ENCODE measurements at places on chromosomes 6 and 20. TPM values are rescaled to one million over a fixed set of nuclear protein-coding genes. Genes with fewer than 3 reads are reported as not detected.

DNA sequence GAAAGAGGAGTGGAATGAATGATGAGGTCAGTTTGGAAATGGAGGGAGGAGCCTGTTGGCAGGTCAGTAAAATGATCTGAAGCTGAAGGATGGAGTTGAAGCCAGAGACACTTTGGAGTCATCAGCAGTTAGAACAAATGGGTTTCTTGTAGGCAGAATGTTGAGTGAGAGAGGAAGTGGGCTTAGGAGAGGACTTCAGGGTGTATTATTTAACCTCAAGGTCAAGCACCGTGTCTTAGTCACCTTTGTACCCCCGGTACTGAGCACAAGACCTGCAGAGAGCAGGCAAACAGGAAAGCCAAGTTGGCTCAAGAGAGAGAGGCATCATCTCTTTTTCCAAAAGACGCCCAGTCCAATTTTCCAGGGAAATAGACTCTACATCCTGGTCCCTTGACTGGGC is 23.3 kb downstream of the C20orf173 start:
- ATAC-seq = no peak

The COL10A1 gene
- not detected for total RNA-seq

The HEBP2 gene
- 76.3 TPM for total RNA-seq

DNA sequence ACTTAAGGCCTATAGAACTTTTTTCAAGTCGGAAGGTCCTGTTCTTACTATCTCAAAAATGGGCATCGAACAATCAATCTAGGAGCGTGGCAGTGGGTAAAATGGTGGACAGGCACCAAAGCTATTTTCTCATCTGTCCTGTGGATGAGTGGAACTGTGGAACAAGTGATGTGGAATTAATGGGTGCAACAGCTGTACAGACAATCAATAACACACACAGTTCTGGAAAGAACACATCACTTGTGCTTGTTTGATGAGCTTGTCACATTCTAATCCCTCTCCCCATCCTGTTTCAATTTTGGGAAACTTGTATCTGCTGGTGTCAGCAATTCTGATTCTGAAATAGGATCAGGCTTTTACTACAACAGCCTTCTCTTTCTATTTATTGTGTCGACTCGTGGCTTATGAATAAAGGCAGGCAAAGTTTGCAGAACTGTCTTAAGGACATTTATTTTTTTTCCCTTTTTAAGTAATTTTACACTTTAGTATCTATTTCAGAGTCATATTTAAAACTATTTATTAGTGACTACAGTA is 11.5 kb downstream of the RBM24 start:
- no peak for ATAC-seq

- ATAC-seq = no peak
Observed at GRCh38 chr6:161085246-161085645, 93.7 kb downstream of the MAP3K4 start.

The LY6G6C gene
- not detected for total RNA-seq

The PRND gene
- not detected for total RNA-seq

DNA sequence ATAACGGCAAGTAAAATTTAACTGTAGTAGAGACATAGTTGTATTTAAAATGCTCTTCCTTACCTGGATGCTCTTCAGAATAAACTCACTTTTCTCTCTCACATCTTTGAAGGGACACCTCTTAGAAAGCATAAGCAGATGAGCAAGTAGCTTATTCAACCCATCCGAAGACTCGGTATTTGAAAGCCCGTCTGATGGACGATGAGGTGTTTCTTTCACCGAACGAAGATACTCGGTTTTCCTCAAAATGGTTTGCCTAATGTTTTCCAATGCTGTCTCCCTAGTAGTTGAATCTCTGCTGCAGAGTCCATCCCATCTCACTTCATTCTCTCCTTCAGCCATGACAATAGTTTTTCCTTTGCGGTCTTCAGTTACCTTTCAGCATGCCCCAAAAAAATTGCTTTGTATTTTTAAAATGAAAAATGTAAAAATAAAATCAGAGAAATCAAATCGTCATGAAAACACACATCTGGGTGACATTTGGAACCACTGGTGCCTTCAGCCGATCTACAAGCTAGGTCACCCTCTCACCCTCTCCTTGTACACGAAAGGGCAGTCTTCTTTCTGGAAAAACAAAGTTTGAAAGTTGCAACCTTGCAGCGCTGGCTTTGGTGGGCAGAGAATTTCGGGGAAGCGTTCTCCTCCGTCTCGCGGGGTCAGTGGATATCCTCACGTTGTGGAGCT is 772 bp downstream of the SESN1 start:
- ATAC-seq = no peak

GRCh38 chr6:40587240-40588069 is at the start of gene LRFN2:
Gene LRFN2, minus strand, starts transcription at chr6:40587364.
- peak; percentile 88 for ATAC-seq

DNA sequence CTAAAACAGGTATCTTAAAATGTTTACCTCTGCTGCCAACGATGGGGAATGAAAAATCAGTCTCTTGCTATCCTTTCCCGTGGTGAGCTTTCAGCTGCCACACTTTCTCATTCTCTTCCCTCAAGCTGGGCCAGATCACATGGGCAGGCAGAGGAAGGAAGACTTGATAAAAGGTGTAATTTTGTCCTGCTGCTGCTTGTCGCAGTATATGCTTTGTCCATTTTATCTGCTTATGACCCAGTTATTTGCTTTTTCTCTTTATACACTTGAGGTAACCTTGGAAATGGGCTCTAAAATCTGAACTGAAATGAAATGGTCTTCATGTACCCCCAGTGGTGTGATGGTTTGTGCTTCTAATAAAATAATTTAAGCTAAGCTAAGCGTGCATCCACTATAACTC is 695.9 kb upstream of the FLRT3 start:
- no peak for ATAC-seq

The LCA5 gene
- 10.1 TPM for total RNA-seq

All from gastroesophageal sphincter (tissue), 4 donors.